Activated CD4-positive, alpha-beta memory T cell treated with anti-CD3 and anti-CD28 coated beads for 36 hours (primary cell): ENCODE measurements at places on chromosomes 7 and 10. TPM values are rescaled to one million over a fixed set of nuclear protein-coding genes. Genes with fewer than 3 reads are reported as not detected.

GRCh38 chr7:107122486-107122911, 46.3 kb upstream of the HBP1 start:
- H3K27ac ChIP-seq: no peak overlapping the region
- no peak for DNase-seq
- peaks cover 17% of the 10 kb centered on the region for H3K4me1 ChIP-seq
- no peaks in the 10 kb centered on the region for H3K36me3 ChIP-seq
- H3K27me3 ChIP-seq: no peaks in the 10 kb centered on the region
- no peak overlapping the region for H3K4me3 ChIP-seq

GRCh38 chr7:18555120-18555519, 59.6 kb downstream of the HDAC9 start:
- no peaks in the 10 kb centered on the region for H3K27me3 ChIP-seq
- H3K4me3 ChIP-seq: no peak overlapping the region
- H3K27ac ChIP-seq: no peak overlapping the region
- no peak for DNase-seq

DNA sequence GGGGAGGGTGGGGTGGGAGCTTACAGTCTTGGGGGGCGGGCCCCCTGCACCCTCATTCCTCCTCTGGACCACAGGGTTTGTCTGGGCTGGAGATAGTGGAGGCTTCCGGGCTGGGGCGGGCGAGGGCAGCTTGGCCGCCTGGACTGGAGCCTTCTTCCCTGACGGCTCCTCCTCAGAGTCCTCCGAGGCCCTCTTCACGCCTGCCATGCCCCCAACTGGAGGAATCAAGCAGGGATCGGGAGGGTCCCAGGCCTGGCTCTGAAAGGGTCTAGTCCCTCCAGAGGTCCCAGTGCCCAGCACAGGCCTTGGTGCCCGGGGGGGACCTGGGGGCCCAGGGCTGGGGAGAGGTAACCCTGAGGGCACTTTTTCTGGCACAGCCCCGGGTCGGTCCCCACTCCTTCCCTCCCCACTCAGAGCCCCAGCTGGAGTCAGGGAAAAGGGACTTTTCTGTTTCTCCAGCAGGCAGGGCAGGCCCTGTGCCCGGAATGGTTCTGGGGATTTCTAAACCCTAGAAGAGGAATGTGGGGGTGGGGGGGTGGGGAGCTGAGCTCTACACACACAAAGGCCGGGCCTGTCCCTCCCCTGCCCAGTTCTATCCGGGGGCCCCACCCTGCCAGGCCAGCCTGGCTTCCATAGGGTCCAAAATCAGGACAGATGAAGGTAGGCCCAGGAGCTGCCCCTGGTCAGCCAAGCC, 11.6 kb downstream of the MICALL2 start:
- no peak for DNase-seq
- H3K4me3 ChIP-seq: no peak overlapping the region
- no peaks in the 10 kb centered on the region for H3K27me3 ChIP-seq
- no peak overlapping the region for H3K27ac ChIP-seq
- no peaks in the 10 kb centered on the region for H3K4me1 ChIP-seq

Gene TLL2
- 0.05 TPM for total RNA-seq

- no peak for DNase-seq
- no peaks in the 10 kb centered on the region for H3K27me3 ChIP-seq
Measured at GRCh38 chr10:75602341-75602740, 170.9 kb downstream of the LRMDA start.

DNA sequence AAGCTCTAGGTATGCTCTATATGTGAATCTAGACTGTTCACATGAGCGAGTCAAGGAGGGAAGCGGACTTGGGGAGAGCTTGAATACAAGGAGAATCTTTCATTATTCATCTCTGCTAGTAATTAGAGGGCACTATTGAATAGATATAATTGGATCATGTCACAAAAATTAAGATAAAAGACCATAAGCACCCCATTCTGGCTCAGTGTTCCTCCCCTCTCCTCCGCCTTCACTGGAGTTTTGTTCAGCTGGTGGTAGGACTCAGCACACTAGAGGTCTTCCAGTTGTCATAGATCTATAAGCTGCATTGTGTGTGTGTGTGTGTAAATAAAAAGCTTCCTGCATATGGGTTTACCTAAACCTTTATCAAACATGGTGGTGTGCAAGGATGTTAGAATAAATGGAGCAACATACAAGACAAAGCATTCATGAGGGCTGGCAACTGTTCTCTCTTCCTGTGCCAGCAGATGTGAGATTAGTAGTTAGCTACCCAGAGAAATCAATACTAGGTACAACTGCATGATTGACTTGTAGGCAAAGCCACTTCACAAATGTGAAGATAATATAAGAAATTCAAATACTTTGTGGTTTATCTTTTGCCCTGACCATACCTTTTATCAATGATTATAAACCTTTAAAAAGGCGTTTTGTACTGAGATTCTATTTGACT, 142.6 kb downstream of the CREB5 start:
- peaks cover 3% of the 10 kb centered on the region for H3K27me3 ChIP-seq
- no peak overlapping the region for H3K4me3 ChIP-seq
- no peak for DNase-seq
- no peaks in the 10 kb centered on the region for H3K36me3 ChIP-seq
- H3K27ac ChIP-seq: no peak overlapping the region
